ENCODE measurements at places on chromosomes 1 and 21. TPM values are rescaled to one million over a fixed set of nuclear protein-coding genes. Genes with fewer than 3 reads are reported as not detected.

The FCAMR gene
- total RNA-seq, result 0.56 TPM

The TTC39A gene
- total RNA-seq, result 148 TPM

The PRDM2 gene
- total RNA-seq, result 29.3 TPM

DNA sequence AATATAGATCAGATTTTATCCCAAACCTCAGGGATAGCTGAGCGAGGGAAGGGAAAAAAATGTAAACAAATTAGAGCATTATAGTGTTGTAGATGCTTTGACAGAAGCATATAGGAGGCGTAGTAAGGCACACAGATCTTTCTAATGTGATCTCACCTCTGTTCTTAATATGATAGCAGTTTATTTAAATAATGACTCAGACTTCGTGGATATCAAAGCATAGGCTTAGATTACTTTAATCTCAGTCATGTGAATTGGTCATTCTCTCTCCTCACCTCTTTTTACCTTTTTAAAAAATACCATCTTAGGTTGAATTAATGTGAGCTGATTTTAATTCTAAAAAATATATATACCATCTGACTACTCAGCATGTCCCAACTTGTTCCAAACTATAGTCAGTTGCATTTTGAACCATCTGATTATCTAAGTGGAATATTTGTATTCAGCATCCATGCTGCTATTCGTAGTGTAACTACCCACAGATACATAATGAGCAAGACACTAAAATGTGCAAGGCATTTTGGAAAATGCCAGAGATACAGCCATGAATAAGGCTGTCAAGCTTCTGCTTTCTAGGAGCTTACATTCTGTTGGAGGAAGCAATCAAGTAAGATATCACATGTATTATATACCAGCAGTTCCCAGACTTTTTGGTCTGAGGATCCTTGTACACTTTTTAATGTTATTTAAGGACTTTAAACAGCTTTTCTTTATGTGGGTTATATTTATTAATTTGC is 76.7 kb downstream of the OSBPL9 start:
- no peaks in the 10 kb centered on the region for H3K4me1 ChIP-seq
- no peaks in the 10 kb centered on the region for H3K27me3 ChIP-seq
- no peak for DNase-seq
- no peak overlapping the region for H3K4me3 ChIP-seq
- no peaks in the 10 kb centered on the region for H3K36me3 ChIP-seq

DNA sequence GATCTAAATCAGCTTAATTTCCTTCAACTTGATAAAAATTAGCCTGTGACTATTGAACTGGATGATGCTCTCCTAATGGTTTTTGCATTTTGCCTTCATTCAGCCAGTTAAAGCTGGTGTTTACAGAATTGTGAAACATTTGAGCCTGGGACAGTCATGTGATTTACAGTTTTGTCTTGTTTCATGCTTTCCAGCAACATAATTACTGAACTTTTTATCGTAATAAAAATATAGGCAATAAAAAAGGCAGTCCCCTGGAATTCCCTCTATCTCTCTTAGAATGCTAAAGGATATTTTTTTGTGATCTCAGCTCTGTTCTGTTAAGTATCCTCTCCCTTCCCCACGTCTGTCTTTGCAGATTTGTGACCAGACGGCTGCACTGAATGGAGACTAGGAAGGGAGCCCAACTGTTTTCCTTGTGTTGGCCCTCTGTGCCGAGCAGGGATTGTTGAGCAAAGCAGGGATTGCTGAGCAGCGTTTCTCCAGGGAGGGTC is 70.3 kb upstream of the RGL1 start:
- H3K27ac ChIP-seq, result no peak overlapping the region
- H3K27me3 ChIP-seq, result no peaks in the 10 kb centered on the region
- no peak overlapping the region for H3K4me3 ChIP-seq
- H3K36me3 ChIP-seq, result no peaks in the 10 kb centered on the region
- no peak for DNase-seq

Data from colonic mucosa (tissue), 4 donors.